Stimulated activated CD8-positive, alpha-beta memory T cell treated with anti-CD3 and anti-CD28 coated beads, Interleukin-15, amount 100 ng/mL, for 1 hour (primary cell): ENCODE measurements at places on chromosomes 7 and 10.

GRCh38 chr7:135966341-135967043 lies 10.7 kb downstream of the MTPN start:
- DNase-seq: no peak

DNA sequence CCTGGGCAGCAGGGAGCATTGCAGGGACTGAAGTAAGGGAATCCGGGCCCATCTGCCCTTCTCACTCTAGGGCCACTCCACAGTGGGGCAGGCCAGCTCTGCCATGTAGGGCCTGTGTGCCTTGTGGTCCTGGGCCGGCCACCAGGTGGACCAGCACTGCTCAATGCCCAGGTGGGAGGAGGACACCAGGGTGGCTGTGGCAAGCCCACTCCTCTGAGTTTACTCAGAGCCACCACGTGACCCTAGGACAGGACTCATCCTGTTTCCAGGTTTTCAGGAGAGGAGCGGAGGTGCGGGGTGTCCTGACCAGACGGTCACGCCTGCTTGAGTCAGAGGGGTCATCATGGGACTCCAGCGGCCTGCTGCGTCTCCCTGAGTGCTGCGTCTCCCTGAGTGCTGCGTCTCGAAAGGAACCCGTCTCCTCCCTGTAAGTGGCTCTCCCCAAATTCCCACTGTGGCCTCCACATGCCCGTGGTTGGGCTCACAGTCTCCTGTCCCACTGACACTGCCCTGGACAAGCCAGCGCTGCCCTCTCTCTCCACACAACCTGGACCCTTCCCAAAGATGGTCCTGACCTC lies 2.9 kb downstream of the CFAP46 start:
- no peak for DNase-seq

GRCh38 chr7:131300572-131301466 lies 26.9 kb upstream of the MKLN1 start:
- DNase-seq: no peak

GRCh38 chr10:69500864-69501468 lies 49.7 kb downstream of the TSPAN15 start:
- DNase-seq: no peak

DNA sequence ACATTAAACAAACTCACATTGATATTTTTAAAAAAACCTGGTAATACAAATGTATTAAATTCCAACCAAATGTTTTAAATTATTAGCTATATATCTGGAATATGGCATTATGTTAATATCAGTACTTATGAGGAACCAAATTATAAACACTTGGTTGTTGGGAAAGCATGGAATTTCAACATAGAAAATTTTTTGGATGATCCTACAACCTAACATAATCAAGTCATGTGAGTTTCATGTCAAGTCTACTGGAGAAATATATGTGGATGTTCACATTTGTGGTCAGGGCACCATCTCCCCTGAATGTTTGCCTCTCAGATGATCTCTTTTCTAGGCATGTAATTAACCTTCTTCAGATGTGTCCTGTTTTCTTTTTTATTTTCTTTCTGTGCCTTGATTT lies 5.2 kb upstream of the POT1 start:
- DNase-seq: no peak

DNA sequence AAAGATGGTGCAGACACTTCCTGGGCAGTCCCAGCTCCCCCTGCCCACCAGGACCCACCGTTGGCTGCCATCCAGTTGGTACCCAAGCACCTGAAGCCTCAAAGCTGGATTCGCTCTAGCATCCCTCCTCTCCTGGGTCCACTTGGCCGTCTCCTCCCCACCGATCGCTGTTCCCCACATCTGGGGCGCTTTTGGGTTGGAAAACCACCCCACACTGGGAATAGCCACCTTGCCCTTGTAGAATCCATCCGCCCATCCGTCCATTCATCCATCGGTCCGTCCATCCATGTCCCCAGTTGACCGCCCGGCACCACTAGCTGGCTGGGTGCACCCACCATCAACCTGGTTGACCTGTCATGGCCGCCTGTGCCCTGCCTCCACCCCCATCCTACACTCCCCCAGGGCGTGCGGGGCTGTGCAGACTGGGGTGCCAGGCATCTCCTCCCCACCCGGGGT lies 14.5 kb upstream of the LIMK1 start:
- DNase-seq: no peak

DNA sequence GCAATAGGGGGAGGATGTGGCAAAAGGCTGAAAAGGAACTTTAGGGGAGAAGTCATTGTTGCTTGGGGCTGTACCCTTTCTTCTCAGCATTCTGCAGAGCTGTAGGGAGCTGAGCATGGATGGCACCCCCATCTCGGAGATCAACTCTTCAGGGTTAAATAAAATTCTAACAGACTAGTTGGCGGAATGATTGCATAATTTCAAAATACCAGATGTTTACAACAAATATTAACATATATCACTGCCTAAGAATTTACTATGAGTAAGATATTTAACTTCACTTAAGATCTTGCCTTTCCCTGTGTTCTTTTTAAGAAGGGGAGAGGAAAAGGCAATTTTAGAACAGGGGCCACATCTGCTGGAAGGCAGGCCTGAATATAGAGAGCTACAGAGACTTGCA lies 509 bp upstream of the OR2F1 start:
- DNase-seq: no peak

- DNase-seq: no peak
These were observed 348.5 kb downstream of the TCERG1L start for GRCh38 chr10:130963052-130963393.
